ENCODE measurements at places on chromosomes 7 and 10. TPM values are rescaled to one million over a fixed set of nuclear protein-coding genes. Genes with fewer than 3 reads are reported as not detected.
A peak's percentile ranks its signal among the peaks of the same experiment; 100 is the strongest.

NOD1 gene
- polyA plus RNA-seq = 9.8 TPM

DNA sequence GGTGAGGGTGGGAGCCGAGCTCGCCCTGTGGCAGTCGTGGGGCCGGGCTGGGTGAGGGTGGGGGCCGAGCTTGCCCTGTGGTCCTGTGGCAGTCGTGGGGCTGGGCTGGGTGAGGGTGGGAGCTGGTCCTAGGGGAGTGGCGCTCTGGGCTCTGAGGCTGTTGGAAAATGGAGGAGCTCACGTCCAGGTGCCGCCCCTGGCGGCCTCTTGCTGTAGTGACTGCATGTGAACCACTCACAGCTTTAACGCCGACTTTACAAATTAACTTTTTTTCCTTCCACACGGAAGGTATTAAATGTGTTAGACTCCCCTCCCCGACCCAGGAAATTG, 312.6 kb downstream of the WDR37 start:
- no peak for DNase-seq

GRCh38 chr7:44632196-44632595, 25.8 kb downstream of the OGDH start:
- no peak for DNase-seq

DNA sequence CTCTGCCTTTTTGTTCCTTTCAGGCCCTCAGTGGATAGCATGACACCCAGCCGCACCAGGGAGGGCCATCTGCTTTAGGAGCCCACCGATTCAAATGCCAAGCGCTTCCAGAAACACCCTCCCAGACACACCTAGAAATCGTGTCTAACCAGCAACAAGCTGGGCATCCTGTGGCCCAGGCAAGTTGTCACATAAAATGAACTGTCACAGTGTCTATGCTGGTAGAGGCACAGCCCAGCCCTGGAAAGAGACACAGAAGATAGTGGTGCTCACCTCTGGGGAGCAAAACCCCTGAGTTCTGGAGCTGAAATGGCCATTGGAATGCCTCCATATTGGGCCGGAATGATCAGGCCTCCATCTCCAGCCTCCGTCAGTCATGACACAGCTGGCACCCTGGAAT, 38.9 kb downstream of the ECHDC3 start:
- no peak for DNase-seq

- no peak for DNase-seq
Measured at GRCh38 chr7:479948-480499, 39.6 kb downstream of the PDGFA start.

GRCh38 chr10:62754963-62755362, 49.6 kb upstream of the ADO start:
- DNase-seq = no peak

GRCh38 chr10:110151971-110152370, 55.4 kb upstream of the MXI1 start:
- no peak for DNase-seq

GRCh38 chr7:68678196-68678595, 920.1 kb upstream of the AUTS2 start:
- DNase-seq = no peak

SPDYE16 gene
- 0.23 TPM for polyA plus RNA-seq

GRCh38 chr7:87876869-87877234, 559 bp downstream of the DBF4 start:
- no peak for DNase-seq

LAMB1 gene
- 233 TPM for polyA plus RNA-seq

DNA sequence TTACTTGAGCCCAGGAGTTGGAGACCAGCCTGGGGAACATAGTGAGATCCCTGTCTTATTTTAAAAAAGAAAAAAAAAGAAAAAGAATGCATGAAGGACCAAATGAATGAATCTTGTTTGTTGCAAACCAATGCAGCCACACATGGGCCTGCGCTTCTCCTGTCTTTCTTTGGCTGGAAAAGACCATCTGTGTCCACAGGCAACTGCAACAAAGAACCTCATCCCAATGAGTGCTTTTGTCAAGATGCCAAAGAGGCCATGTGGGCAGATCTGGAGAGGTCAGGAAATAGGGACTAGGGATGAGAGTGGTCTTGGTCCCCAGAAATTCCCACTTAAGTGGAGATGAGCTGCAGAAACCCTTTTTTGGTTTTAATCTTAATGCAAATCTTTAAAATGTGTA, 49.8 kb upstream of the DUSP5 start:
- no peak for DNase-seq

CLDN3 gene
- 1.6 TPM for polyA plus RNA-seq

GRCh38 chr7:79478386-79478785, 24.9 kb upstream of the MAGI2 start:
- no peak for DNase-seq

NRAP gene
- not detected for polyA plus RNA-seq

GRCh38 chr7:99614495-99614894, 2.3 kb upstream of the ZSCAN25 start:
- DNase-seq = no peak

GRCh38 chr7:2966466-2967078, 77.1 kb downstream of the CARD11 start:
- DNase-seq = no peak

- no peak for DNase-seq
Measured at GRCh38 chr7:18874880-18875279, 242.6 kb downstream of the TWIST1 start.

FXYD4 gene
- polyA plus RNA-seq = not detected

GRCh38 chr10:114541081-114541796, 116.8 kb downstream of the ABLIM1 start:
- peak; percentile 71 for DNase-seq

DNA sequence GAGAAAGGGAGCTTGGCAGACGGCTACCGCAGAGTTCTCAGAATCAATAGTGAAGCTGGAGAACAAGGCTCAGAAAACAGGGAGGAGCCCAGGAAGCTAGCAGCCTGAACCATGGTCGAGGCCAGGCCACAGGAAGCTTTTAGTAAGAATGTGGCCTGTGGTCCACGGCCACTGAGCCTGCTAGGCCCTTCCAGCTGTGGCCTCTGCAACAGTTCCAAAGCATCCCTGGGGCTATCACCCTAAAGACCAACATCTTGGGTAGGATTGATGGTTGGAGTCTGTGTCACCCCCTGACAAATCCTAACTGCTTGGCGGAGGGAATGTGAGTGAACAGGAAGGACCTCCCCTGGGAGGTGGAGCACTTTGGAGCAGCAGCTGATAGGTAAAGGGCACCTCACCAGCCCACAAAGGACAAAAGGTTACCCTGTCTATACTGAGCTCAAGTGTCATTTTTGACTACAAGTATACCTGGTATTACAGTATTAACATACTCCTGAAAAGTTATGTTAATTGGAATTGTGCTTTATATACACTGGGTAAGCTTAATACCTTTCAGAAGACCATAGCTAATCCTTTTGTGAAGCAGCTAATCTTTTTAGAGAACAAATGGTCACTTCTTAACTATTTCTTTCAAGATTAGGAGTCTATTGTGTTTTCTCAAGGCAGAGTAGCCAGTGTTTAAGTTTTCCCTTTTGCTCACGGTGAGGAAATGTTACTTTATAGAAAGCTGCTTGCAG, 18.7 kb downstream of the PTPRE start:
- no peak for DNase-seq

DNA sequence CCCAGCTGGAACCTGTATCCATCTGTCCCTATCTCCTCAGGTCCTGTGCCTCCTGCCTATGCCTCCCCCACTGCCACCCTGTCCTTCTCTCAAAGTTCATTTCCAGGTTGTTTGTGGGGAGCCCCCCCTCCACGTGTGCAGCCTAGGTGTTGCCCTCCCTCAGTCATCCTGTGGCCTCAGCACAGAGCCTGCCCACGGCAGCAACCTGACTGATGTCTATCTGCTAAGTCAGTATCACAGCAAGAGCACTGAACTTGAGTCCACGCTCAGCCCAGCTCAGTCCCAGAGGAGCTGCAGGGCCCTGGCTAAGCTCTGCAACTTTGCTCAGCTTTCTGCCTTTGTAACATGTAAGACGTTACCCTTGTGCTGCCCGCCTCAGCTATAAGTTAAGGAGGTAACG, 28.7 kb downstream of the FAM53B start:
- DNase-seq = no peak

AGBL3 gene
- polyA plus RNA-seq = 1.4 TPM

DNA sequence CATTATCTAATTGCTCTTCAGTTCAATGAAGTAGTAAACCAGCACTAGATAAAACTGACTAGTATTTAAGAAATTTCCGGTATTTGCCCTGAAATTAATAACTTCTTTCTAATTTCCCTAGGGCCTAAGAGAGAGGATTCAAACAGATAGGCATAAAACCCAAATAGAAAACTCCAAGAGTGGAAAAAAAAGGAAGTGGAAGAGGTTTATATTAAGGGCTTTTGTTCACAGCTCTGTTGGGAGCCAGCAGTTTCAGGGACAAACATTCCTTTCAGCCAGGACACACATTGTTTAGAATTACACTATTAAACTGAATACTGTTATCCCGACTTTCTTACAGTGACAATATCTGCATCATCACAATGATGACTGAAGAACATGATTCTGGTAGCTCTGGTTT, 3.6 kb downstream of the ODAD2 start:
- no peak for DNase-seq

R3HCC1L gene
- 9.5 TPM for polyA plus RNA-seq

DNA sequence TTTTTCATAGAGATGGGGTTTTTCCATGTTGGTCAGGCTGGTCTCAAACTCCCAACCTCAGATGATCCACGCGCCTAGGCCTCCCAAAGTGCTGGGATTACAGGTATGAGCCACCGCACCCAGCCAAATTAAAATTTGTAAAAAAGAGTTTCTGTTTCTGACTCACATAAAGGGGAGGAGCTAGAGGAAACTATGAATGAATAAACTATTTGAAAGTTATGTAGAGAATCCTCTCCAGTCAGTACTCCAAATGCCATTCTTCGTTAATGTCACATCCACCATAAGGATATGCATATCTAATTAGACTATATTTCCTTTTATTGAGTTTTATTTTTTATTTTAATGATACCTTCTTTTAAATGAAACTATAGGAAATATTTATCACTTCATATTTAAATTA, 52.6 kb downstream of the MBL2 start:
- DNase-seq = no peak

CCDC172 gene
- not detected for polyA plus RNA-seq

- DNase-seq = no peak
Measured at GRCh38 chr10:60537697-60538096, 148.0 kb upstream of the ANK3 start.

GRCh38 chr10:131117416-131118212, 193.9 kb downstream of the TCERG1L start:
- DNase-seq = no peak

DNA sequence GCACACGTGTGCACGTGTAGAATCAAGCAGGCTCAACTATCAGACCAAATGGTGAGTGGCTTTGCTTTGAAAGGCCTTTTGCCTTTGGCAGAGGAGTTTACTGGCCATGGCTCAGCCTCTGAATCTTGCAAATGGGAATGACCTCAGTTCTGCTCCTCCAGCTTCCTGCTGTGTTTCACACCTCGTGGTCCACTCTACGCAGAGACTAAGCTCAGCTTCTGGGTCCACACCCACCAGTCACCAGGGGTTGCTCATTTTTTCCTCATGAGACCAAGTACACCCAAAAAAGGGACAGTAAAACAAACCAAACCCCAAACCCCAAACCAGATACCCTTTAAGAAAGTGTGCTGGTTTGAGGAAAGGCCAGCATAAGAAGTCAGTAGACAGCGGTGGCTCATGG, 236.4 kb downstream of the DNAJB6 start:
- DNase-seq = no peak

GRCh38 chr10:89946106-89946505, 244.7 kb downstream of the KIF20B start:
- DNase-seq = no peak

- no peak for DNase-seq
Measured at GRCh38 chr7:43590862-43591557, 8.1 kb downstream of the STK17A start.

GRCh38 chr7:32887395-32887794, 4.2 kb downstream of the KBTBD2 start:
- DNase-seq = no peak

DNA sequence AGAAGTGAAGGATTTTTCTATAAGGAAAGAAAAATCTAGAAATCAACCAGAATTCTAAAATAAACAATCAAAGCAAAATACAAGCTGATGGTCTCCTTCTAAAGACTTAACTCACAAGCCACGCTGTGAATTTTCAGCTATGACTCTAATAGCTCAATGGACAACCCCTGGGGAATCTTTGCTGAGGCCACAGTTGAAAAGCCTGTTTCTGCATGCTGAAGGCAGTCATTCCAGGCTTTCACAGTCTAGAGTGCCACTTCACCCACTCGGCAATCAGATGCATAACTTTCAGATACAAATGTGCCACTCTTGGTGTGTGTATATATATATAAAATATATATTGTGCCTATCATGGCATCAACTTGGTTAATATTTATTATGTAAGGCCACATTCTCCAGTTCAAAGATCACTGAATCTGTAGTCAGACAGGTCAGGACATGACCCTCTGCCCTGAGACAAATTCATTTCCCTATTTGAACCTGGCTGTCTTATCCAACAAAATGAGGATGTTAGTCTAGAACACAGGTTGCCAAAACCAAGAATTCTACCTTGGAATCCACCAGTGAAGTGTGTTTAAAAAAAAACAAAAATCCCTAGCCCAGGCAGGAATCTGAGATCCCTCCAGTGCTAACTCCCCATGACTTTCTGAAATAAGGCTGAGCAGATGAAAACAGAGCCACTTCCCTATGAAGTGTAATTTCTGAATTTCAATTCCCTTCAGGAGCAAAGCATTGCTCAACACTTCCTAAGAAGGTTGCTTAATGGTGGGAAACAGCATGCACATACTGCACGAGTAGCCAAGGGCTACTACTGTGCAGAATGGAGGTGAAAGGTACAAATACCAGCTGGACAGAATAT, 9.9 kb downstream of the LIPA start:
- DNase-seq = no peak

- DNase-seq = no peak
Measured at GRCh38 chr7:92071032-92071431, 63.2 kb downstream of the CYP51A1 start.

DNA sequence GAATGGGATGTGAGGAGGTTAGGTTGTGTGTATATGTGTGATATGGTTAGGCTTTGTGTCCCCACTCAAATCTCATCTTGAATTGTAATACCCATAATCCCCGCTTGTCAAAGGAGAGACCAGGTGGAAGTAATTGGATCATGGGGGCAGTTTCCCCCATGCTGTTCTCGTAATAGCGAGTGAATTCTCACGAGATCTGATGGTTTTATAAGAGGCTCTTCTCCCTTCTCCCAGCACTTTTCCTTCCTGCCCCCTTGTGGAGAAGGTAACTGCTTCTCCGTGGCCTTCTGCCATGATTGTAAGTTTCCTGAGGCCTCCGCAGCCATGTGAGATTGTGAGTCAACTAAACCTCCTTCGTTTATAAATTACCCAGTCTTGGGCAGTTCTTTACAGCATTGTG, 47.3 kb downstream of the NPVF start:
- DNase-seq = no peak

UNCX gene
- polyA plus RNA-seq = not detected

GRM3 gene
- polyA plus RNA-seq = not detected

GRCh38 chr7:13062631-13063030, 375.2 kb downstream of the ARL4A start:
- no peak for DNase-seq

DNA sequence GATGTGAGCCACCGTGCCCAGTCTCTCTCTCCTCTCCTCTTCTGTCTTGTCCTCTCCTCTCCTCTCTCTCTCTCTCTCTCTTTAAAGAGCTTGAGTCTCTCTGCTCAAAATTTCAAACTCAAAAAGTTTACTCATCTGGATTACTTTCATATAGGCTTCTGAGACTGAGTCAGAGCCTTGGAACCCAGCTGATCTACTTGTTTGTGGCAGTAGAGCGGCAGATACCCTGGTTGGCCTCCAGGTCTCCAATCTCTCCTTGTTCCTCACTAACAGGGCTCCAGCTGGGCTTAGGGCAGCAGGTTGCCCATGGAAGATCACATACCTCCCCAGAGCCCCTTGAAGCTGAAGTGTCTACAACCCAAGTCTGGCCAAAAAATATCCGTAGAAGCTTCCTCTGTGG, 51.0 kb downstream of the HHEX start:
- DNase-seq = no peak
